ENCODE measurements at places on chromosomes 16 and 17.

GRCh38 chr16:18018376-18018775 is 318.2 kb downstream of the NPIPA8 start:
- DNase-seq, result no peak

GRCh38 chr16:27083861-27084261 is 17.1 kb downstream of the C16orf82 start:
- no peak for DNase-seq

GRCh38 chr17:13592427-13592826 is 9.3 kb downstream of the HS3ST3A1 start:
- no peak for DNase-seq

DNA sequence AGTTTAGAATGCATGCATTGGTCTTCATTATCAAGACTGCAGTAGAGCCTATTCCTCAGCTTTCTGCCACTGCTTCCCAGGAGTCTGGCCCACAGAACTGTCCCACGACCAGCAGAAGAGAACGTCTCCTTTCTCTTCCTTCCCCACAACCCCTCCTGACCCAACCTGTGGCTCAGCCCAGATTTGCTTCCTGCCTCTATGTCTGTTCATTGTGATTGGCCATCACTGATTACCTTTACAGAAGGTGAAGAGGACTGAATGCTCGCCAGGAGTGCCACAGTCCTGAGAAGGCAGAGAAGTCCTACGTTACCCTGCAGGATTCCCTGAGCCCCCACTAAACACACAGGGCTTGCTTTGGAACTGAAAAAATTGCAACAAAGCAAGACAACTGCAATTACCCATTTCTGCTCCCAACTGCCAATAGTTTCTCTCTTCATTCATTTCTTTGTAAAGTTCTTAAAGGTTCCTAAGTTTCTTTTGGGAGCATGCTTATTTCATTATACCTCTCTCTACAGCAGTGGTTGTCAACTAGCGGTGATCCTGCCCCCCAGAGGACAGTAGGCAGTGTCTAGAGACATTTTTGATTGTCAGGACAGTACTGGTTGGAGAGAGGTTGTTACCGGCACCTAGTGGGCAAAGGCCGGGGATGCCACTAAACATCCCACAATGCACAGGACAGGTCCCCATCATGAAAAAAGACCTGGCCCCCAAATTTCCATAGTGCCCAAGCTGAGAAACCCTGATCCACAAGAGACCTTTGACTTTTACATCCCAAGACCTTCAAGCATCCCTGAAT is 4.5 kb upstream of the NAT9 start:
- no peak for DNase-seq

DNA sequence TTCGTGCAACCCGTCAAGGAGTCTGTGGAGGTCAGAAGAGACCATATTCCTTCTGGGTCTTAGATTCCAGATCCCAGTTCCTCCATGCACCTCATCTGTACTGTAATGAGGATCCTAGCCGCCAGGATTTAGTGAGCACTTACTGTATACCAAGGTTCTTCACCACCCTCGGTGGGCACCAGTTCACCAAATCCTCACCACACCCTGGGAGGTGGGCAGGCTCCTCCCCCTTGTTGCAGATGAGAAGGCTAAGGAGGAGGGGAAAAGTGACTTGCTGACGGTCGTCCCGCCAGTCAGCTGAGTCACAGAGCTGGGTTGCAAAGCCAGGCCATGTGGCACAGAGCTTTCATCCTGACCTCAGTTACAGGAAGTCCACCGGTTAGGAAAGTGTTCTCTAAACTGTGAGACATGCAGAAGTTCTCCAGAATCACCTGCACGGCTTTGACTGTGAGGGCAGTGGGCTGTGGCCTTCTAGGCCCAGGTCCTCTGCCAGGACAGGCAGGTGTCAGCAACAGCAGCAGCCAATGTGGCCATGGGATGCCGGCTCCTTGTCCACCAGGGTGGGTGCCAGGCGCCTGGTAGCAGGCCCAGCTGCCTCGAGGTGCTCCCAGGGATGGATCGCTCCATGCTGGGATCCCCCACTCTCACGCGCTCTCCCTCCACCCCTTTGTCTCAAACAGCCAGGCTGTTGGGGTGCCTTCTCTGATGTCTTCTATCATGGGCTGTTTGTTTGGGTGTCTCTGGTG is 240.3 kb upstream of the GSE1 start:
- no peak for DNase-seq

- DNase-seq, result no peak
These were observed 30.5 kb downstream of the HS3ST3B1 start for GRCh38 chr17:14331225-14331981.

DNA sequence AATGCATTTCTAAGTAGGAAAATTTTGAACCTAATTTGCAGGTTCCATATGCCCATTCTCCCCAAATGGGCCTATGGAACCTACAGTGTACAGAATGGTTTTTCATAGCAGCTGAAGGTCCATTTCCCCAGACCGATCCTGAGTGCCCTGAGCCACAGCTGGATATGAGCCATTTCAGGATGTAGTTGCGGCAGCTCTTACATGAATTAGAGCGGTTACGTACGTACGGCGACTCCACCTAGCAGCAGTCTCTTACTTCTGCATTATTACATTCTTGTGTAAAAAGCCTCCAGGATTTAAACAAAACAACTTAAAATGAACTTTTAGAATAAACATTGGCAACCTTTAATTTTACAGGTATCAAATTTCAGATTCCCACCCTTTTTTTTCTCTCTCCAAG is 225.3 kb downstream of the SNX29 start:
- DNase-seq, result no peak

GRCh38 chr16:1606774-1607173 is 5.1 kb downstream of the IFT140 start:
- no peak for DNase-seq

- DNase-seq, result no peak
These were observed 4.7 kb upstream of the PLCG2 start for GRCh38 chr16:81774348-81774747.

- no peak for DNase-seq
These were observed 15.8 kb upstream of the EXOSC6 start for GRCh38 chr16:70267516-70267915.

- no peak for DNase-seq
These were observed 118.2 kb downstream of the SNX29 start for GRCh38 chr16:12094537-12095265.

DNA sequence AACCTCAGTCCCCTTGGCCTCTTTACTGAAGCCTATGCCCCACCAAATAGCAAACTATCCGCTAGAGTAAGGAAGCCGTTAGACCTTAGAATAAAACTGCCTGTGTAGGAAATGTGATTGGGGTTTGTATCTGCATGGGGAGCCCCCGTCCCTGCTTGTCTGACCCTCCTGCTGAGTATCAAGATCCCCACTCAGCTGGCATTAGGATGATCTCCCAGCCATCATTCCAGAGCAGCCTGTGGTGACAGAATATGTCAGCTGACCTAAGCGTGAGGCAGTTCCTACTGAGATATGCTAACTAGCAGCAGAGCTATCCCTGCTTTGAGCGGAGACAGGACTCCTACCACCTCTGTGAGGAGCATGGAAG is 645 bp upstream of the GFOD2 start:
- no peak for DNase-seq

DNA sequence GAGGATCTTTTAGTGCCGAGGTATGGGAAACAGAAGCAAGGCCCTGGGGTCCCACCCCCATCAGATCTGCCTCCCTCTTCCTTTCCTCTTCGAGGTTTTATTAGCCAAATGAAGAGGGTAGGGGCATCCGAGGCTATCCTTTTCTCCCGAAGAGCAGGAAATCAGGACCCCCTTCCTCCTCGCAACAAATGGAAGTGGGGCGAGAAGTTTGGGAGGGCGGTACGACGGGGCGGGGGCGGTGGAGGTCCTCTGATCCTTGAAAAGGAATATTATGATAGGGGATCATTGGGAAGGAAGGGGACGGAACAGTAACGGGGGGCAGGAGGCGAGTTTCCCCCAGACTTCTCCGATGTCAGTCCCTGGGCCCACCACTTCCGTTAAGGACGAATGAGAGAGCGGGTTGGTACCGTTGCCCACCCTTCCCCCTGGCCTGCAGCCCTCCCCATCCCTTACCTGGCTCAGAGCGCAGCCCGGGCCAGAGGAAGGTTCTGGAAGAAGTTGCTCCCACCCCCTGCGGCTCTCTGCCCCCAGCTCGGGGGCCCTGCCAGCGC is 309 bp downstream of the FOXJ1 start:
- DNase-seq, result no peak

- no peak for DNase-seq
These were observed 49.6 kb downstream of the SDK2 start for GRCh38 chr17:73594598-73594997.

DNA sequence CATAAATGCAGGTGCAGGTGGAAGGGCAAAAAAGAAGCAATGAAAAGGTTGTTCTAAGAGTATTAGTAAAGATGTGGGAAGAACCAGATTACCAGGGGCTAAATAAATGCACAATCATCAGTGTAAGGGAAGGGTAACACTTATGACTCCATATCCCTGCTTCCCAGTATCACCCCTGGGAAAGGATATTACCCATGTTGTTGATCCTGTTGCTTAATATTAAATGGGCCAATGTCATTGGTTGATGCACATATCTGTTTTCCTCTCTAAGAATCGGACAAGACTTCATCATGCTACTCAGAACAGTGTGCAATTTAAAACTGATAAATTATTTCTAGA is 34.7 kb upstream of the ABCA6 start:
- no peak for DNase-seq

GRCh38 chr17:81009136-81009535 is 17.5 kb downstream of the CHMP6 start:
- DNase-seq, result no peak

GRCh38 chr16:14667347-14668266 is 26.5 kb downstream of the PLA2G10 start:
- DNase-seq, result no peak

DNA sequence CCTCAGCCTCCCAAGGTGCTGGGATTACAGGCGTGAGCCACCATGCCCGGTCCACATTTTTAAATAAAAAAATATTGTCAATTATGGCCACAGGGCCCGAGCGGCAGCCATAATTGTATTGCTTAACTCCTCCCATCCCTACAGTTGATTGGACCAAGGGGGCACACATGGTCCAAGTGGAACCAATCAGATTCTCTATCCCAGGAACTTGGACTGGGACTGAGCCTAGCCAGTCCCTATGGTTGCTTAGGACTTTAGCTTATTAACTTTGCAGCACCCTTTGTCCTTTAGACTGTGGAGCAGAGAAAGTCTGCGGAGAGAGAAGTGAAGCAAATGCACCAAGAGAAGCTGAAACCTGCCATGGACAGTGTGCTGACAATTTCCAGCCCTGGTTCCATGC is 5.5 kb upstream of the RDM1 start:
- DNase-seq, result no peak

DNA sequence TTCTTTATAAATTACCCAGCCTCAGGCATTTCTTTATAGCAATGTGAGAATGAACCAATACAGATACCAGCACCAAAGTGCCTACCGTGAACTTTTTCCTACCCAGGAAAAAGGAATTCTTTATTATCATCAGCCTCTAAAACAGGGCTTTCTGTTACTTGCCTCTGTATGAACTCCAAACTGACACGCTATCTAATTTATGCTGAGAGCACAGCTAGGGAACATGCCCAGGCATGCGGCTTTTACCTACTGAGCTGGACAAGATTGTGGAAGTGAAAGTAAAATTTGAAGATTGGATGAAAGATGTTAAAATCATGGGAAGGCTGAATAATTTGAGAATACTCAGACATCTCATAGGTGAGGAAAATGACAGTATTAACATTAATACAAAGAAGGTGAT is 24.4 kb upstream of the ADCY9 start:
- no peak for DNase-seq

DNA sequence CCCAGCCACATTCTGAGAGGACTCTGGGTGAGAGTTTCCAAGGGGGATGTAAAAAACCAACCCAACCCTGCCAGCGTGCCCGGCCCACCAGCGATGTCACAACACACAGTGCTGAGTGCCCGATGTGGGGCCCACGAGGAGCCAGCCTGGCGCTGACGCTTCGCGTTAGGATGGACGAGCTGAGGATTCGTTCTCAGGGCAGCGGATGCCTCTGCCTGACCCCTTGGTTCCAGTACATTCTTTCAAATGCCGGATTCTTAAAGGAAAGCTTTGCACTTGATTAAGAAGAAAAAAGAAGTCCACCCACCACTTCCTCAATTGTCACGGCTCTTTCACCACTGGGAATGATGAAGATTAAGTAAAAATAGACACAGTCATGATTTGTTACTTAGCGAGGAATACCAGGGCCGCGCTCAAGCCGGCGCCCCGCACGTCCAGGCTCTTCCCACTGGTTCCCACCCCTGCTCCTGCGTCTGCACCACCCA is 79.4 kb downstream of the IRF8 start:
- DNase-seq, result no peak

DNA sequence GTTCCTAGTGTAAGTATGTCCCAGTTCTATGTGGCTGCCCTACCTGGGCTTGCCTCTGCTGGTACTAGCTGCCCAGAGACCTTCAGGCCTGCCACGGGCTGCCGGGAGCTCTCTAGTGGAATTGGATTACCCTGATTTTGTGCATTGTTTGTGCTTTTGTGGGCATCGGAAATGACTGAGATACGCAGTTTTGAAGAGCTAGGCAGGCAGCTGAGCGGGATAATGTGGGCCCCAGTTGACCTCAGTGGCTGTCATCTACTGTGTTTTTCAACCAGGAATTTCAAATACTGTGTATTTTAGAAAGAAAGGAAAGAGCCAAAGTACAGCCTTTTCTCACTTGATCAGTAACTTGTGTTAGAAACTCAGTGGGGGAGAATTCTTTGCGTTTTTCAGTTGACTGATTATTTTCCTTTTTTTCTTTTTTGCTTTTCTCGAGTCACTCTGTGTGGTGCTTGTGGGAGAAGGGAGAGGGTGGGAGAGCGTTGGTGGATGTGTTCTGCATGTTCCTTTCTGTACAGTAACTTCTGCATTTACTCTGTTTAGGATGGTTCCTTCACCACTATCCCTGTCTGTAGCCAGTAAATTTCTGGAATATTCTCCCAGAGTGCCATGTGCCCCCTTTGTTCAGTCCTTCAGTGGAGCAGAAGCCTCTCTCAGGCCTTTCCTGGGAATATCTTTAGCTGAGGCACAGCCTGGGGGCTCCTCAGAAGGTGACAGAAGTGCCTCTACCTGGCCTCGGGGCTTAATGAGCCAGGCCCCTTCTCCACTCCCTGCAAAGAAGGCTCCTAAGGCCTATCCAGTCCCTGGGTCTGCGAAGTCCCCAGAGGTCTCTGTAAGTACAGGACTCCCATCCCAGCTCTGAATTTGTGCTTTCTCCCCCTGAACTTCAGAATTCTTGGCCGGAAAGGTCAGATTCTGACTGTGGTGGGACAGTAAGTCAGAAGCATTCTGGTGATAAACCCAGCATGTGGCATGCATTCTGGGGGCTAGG is 15.0 kb upstream of the SLC12A3 start:
- no peak for DNase-seq
